ENCODE measurements at places on chromosomes 1 and 21.

- no peak for DNase-seq
Observed at GRCh38 chr1:182707122-182707521, 22.7 kb upstream of the RGS8 start.

GRCh38 chr1:183291802-183292514 lies 105.9 kb downstream of the LAMC2 start:
- no peak for DNase-seq

DNA sequence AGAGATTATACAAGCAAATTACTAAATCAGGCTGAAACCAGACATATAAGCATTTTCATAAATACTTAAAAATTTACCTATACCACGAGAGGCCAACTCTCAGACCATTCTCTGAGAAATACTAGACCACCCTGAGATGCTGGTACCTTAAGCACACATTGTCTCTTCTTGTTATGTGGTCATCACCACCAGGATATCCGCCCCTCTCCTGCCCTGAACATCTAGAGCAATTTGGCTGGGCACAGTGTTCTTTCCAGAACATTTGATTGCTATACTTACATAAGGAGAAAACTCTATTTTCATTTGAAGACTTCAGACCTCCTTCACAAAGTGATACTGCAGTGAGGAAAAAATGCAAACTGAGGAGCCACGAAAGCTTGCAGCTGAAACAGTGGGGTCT lies 36.2 kb upstream of the DUSP10 start:
- no peak for DNase-seq

DNA sequence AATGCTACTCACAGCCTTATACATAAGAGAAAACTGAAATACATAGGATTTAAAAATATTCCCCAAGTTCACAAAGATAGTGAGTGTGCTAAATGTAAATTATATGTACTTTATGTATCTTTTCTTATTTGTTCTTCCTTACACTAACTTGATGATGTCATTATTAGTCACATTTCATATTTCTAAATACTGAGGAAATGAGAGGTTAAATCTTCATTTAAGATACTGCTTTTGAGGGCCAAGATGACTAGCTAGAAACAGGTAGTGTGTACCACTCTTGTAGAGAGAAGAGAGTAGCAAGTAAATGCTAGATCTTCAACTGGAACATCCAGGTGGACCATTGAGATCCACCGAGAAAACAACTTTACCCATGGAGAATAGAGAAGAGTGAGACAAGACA lies 29.8 kb downstream of the PYHIN1 start:
- no peak for DNase-seq

GRCh38 chr1:37477198-37477931 lies 3.0 kb downstream of the ZC3H12A start:
- no peak for DNase-seq

- DNase-seq: no peak
Observed at GRCh38 chr1:16979475-16980327, 719 bp downstream of the MFAP2 start.

DNA sequence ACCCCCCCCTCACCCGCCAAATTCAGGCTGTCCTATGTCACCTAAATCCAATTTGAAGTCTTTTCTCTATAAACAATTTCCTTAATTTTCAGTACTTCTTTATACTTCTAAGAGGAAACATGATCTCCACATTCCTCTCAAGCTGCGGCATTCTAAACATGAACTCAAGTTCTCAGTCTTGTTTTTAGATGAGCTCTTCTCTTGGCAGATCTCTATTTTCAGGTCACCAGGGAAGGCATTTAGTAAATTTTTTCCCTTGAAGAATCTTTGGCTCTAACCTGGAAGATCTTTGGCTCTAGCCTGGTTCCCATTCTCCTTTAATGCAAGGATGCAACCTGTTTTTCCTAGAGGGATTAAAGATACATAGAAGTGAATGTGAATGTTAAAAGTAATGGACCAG lies 193.4 kb downstream of the ATG4C start:
- no peak for DNase-seq

- no peak for DNase-seq
Observed at GRCh38 chr1:107894605-107895004, 70.4 kb downstream of the VAV3 start.

- DNase-seq: no peak
Observed at GRCh38 chr1:48196237-48196636, 26.3 kb upstream of the SLC5A9 start.

DNA sequence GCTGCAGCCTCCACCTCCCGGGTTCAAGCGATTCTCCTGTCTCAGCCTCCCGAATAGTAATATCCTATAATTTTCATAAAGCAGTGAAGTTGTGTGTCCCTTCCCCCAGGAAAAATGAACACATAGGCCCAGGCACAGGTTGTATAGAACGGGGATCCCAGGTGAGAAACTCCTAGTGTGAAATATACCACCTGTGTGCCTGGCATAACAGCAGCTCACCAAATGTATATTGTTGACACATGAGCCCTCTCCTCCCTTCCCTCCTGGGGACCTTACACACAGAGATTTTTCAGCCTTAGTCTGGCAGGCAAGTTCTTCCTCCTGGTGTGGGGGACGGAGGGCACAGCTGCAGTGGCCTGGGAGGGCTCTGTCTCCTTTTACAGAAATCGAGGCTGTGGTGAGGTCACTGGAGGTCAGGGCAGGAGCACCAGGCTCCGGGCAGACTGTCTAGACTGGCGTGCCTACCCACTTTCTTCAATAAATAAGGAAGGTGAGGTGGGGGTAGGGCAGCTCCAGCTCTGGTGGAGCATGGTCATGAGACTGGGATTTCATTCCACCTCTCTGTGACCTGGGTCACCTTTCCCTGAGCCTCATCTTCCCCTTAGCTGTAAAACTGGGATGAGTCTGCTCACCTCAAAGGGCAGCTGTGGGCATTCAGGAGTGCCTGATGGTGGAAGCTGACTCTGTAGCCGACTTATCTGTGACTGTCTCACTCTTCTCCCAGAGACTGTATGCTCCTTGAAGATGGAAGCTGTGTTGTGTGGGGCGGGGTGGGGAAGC lies 14.3 kb downstream of the RCC1 start:
- DNase-seq: no peak

GRCh38 chr1:63051886-63052285 lies 268.0 kb downstream of the ATG4C start:
- no peak for DNase-seq

DNA sequence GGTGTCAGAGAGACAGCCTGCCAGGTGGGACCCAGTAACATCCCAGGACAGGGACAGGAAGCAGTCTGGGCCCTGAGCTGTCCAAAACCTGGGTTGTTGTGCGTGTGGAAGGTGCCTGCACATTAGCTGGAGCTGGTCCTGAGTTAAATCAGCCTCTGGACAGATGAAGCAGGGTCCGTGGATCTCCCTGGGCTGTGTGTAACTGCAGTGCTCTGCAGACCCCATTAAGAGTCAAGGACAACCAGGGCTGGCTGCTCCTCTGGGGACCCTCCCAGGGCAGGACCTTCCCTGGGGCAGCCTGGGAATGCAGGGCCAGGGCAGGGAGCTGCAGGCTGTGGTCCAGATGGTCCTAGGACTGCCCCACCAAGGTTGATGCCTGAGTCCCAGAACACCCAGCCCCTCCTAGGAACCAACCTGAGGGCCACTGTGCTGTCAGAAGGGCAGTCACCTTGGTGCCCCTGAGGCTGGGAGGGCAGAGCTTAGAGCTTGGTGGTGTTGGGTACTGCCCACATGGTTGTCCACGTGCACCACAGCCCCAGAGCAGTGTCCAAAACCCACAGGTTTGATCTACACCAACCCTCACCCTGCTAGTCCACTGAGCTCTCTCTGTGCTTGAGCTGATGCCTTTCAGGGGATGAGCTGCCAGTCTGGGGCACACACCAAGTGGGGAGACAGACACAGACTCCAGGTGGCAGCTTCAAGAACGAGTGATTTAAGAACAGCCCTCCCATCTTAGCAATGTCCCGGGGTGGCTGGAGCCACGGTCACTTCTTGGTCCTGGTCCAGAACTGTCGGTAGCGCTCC lies 2.9 kb downstream of the MRPL55 start:
- no peak for DNase-seq

DNA sequence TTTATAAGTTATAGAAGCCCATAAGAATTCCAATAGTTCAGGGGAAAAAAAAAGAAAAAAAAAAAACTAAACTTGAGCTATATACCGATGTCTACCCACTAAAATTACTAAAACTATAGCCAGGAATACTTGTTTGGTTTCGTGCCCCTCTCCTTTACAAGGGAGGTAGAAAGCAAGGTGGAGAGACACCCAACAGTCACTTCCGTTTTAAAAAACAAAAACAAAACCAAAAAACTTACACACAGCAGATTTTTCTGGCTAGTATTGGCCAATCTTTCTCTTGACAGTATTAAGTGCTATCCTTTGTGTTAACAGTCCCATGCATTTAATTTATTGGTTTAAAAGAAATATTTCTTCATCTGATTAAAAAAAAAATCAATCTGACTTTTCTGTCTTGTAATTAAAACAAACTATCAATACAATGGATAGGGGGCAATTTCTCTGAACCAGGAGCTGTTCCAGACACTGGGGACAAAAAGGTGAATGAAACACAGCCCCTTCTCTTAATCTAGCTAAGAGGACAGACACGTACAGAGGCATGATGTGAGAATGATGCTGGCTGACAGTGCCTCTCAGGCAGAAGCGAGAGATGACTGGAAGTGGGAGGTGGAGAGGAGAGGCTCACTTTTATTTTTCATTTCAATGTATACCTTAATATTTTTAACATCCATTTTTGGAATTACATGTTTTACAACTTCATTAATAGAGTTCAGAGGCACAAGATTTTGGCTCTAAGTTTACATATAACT lies 214.8 kb downstream of the RERE start:
- no peak for DNase-seq

GRCh38 chr1:243944429-243945160 lies 94.6 kb upstream of the AKT3 start:
- DNase-seq: no peak

GRCh38 chr21:23886828-23887724 lies 1720.2 kb downstream of the MRPL39 start:
- no peak for DNase-seq

GRCh38 chr1:108634521-108634920 lies 26.4 kb downstream of the HENMT1 start:
- DNase-seq: no peak

- no peak for DNase-seq
Observed at GRCh38 chr1:226642421-226642820, 93.9 kb downstream of the STUM start.

DNA sequence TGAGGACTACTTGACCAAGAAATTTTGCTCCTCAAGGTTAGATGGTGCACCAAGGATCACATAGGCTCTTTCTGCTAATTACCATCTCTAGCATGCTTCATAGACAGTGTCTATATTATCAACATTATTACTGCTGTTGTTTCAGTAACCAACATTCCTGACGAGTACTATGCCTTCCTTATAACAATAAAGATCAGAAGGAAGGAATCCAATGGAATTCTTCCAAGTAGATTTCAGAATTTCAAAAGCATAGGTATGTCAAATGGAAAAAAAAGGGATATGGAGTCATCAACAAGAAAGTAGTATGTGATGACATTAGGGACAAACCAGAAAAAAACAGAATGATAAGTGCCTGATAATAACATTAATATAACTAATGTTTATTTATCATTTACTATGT lies 39.6 kb upstream of the LPGAT1 start:
- DNase-seq: no peak

DNA sequence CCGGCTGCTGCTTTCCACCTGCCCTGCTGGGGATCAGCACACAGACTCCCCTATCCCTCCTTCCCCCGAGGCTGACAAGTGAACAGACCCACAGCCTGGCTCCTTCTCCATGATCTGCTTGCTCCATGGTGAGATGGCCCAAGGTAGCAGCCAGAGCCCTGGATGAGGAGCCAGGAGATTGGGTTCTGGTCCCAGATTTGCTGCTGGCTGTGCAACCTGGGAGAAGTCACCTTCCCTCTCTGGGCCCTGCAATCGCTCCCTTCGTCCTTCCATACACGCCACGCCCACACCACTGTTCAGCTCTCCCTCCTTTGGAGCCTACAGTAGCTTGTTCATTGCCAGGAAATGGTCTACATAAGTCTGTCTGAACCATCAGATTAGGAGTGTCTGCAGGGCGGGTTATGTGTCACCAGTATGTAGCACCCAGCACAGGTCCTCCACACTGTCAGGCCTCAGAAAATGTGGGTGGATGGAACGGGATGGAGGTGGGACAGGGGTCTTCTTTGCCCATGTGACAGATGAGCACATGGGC lies 9.2 kb upstream of the EPHA8 start:
- no peak for DNase-seq

Data from stimulated activated CD8-positive, alpha-beta memory T cell treated with anti-CD3 and anti-CD28 coated beads, Interleukin-4, amount 100 ng/mL, for 1 hour (primary cell).